ENCODE measurements at places on chromosomes 6 and 20.

DNA sequence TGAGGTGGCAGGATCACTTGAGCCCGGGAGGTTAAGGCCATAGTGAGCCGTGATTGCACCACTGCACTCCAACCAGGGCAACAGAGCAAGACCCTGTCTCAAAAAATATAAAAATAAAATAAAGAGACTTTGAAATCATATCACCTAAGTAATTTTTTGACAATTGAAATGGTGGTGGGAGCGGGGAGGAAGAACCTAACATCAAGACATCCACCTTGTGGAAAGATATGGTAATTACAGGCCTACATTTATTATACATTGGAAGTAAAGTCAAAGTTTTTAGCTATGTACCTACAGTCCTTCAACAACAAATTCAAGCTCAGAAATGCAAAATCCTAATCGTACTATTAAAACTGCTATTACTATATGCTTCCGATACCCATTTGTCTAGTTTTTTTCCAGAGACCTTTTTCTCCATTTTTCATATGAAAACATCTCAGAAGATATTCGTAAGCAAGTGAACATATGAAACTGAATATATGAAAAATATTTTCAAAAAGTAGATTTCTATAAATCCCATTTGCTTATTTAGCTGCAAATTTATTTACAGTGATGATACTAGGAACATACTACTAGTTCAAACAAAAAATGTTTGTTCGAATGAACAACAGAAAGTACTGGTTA, 83.3 kb downstream of the SYCP2 start:
- peak; percentile 58 for DNase-seq

- DNase-seq, result peak; percentile 50
Observed at GRCh38 chr20:43584448-43585136, 6.1 kb upstream of the IFT52 start.

DNA sequence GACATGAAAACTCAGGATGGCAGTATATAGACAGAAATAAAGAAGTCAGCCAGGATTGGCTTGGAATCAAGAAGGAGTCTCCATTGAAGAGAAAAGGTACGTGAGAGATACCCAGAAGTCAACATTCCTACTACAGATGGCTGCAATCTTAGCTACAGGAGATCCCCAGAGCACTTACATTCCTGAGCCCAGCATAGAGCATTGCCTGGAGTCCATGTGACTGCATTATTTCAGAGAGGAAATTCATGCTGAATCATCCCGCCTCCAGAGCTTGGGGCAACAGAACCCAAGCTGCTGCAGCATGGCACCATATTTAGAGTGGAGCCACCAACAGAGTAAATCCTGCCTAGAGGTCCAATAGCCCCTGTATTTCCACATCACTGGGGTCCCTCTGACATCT, 125.0 kb upstream of the GRIK2 start:
- no peak for DNase-seq

DNA sequence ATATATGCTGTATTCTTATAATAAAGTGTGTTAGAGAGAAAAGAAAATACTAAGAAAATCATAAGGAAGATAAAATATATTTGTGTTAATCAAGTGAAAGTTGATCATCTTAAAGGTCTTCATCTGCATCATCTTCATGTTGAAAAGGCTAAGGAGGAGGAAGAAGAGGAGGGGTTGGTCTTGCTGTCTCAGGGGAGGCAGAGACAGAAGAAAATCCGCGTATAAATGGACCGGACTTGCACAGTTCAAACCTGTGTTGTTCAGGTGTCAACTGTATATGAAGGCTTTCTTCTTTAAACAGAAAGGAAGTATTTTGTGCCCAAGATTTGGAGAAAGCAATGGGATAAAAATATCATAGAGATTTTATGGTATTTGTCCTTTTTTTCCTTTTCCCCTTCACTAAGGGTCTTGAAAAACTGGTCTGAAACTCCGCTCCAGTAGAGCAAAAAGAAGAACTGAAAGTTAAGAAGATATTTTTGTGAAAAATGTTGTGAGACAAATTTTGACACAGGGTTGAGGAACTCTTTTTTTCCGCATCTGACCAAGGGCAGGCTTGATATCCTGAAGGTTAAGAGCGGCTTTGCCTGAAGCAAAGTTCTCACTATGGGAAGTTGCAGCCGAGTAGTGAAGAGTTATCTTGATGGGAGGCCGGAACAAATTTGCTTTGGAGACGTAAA, 350.7 kb downstream of the LAMA2 start:
- DNase-seq, result no peak

GRCh38 chr20:64176551-64176950, 12.3 kb downstream of the MYT1 start:
- DNase-seq, result no peak

GRCh38 chr6:69895396-69895795, 29.0 kb downstream of the COL19A1 start:
- DNase-seq, result no peak

GRCh38 chr6:39791311-39791710, 865 bp upstream of the DAAM2 start:
- peak; percentile 12 for DNase-seq

- no peak for DNase-seq
Observed at GRCh38 chr6:139600919-139601475, 226.5 kb upstream of the CITED2 start.

- no peak for DNase-seq
Observed at GRCh38 chr6:62357835-62358234, 71.8 kb upstream of the KHDRBS2 start.

DNA sequence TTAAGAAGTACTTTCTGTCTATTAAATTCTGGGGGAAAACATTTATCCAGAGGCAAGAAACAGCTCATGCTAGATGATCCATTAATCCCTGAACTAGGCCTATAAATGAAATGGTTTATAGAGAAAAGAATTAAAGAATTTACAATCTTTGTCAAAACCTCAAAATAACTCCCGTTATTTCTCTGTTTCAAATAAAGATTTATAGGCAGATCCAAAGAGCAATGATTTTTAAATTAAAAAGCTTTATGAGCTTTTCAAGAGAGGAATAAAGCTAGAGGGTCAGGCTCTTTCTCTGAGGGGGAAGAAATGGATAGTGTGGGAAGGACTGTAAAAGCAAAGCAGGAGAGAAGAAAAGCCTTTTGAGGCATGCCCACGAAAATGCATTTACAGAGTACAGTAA, 82.5 kb upstream of the OGFRL1 start:
- DNase-seq, result no peak

DNA sequence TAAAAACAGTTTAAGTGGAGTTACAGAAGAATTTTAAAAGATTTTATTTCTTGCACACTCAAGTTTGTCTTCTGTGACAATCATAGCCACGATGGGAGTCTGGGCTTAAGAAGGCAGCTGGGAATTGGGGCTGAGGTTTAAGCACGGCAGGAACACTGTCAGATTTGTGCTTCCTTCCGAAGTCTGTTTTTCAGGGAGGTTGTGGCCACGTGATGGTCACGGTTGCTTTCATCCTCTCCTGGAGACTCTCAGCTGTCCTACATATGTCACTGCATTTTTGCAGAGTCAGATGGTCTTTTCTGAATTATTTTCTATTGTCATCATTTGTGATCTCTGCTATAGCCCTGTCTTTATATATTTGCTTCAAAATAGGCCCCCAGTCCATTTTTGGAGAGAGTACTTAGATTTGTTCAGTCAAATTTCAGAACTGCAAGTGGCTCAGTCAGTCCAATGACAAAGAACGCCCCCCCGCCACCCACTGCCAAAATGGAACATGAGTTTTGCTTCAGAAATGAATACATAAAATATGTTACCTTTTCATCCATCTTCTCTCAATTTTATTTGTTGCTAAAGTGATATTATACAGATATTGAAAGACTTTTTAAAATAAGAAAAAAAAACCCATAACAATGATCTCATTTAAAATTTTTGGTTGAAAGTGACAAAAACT, 111.8 kb upstream of the ZFP64 start:
- DNase-seq, result no peak

- peak; percentile 80 for DNase-seq
Observed at GRCh38 chr6:132798869-132799538, 567 bp upstream of the SLC18B1 start.

DNA sequence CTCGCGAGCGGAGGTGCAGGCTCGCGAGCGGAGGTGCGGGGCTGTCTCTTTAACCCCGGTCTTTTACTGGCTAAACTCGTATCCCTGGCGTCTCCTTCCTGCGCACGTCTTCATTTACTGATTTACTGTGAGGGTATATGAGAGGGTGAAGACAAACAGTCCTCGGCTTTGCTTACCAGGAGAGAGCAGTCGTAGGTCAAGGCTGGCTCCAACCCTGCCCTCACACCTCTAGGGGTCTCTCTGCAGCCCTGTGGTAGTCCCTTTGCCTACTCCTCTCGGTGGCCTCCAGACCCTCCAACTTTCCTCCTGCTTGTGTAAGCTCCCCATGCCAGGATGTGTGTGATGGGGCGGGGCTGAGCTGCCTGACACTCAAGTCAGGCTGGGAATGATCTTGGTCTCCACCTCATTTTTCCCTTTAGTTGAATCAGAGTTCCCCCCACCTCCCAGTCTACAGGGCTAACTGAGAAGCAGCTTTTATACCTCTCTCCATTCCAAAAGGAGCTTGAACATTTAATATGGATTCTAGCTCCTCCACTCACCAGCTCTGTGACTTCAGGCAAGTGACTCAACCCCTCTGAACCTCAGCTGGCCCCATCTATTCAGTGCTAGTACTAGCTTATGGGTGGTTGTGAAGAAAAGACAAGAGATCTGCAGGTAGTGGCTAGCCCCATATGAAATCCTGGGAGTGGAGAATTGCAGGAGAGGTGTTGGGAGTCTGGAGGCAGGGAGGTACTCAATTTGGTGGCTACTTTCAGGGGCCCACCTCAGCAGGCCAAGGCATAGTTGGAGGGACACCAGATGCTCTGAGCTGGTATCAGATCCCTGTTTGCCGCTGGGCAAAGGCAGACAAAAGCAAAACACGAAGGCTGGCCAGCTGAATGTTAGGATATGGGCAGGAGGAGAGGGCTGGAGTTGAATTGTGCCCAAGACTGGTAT, 902 bp downstream of the SLC29A1 start:
- no peak for DNase-seq

- DNase-seq, result no peak
Observed at GRCh38 chr6:16633961-16634360, 127.3 kb downstream of the ATXN1 start.

GRCh38 chr6:47357827-47358226, 48.1 kb upstream of the TNFRSF21 start:
- DNase-seq, result no peak

DNA sequence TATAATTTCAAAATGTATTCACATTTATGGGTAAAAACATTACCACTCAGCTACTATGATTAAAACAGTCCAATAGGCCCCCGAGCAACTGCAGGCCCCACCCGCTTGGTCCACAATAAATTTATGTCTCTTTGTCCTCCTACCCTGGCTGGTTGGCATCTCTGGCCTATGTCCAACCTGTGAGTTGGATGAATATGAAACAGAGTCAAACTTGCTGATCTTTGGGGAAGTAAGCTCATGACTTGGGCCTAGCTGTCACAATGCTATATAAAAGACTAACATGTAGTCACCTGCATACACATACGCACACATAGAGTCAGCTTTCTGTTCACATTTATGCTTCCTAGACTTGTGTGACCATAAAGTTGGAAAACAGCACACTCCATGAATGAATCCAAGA, 20.5 kb downstream of the MAP7 start:
- no peak for DNase-seq

- DNase-seq, result no peak
Observed at GRCh38 chr6:33779290-33779689, 9.6 kb downstream of the LEMD2 start.

DNA sequence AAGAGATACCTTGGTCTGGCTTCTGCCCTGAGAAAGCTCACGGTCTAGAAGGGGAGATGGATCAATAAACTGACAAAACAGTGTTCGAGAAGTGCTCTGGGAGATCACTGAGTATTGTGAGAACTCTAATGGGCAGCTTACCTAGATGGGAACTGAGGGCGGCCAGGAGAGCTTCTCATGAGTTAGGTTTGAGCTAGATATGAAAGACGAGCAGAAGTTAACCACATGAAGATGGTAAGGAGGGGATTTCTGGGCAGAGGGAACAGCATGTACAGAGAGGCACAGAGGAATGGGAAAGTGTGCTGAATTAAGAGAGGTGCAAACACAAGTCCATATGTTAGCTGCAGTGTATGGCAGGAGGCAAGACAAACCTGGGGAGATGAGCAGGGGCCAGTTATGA, 11.9 kb downstream of the ZFAND3 start:
- DNase-seq, result no peak

DNA sequence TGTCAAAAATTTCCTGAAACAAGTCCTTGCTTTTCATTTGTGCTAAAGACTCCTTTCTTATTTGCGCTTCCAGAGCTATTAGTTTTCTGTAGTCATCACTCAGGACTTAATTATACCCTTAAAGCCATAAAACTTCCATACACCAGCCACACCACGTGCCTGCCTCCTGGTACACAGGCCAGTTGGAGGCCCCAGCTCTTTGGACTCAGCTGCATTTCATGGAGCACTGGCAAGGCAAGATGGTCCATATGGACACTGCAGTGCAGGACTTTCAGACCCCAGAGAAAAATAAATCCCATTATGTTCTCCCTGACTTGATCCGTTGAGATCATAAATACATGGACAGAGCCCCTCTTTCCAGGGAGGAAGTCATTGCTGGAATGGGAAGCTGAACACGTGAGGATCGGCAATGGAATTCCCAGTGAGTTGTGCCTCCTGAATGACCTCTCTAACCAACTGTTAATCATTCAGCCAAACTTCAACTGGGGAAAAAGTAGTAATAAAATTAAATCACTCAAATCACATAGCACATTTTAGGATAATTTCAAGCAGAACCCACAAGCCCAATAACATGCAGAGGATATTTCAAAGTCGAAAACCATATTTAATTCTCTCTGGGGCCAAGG, 173.1 kb downstream of the HACE1 start:
- no peak for DNase-seq

- DNase-seq, result peak; percentile 58
Observed at GRCh38 chr6:127053032-127053874, 65.2 kb upstream of the RSPO3 start.

- no peak for DNase-seq
Observed at GRCh38 chr20:34941226-34941625, 14.4 kb downstream of the GSS start.

DNA sequence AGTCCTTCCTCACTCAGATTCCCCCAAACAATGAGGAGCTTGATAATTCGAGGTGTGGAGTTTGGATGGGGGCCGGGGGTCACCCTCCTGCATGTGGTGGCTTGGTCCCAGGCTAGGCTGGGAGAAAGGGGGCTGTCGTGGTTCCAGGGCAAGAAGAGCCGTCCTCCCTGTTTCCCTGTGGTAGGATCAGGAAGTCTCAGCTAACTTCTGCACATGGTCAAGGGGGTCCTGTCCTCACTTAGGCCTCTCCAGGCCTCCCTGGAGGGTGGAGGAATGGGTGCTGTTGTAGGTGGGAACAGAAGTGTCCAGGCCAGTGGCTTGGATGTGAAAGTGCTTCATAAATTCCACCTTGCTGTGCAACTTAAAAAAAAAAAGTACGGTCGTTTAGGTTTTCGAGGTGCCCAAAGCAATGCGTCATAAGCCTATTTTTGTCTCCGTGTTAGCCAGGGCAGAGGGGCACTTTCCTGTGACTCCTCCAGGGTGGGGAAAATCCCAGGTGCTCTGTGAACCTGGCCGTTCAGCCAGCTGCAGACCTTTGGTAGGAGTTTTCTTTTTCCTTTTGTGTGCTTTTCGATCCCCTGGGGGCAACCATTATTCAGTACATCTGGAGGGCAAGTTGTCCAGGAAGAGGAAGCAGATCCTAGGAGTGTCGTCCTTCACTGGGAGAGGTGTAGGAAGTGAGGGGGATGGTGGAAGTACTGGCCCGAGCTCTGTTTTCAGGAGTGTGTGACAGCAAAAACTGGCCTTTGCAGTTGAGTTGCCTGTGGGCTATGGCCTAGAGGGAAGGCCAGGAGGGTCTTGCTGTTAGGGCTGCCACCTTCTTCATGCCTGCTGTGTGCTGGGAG, 9.6 kb downstream of the IGF2R start:
- no peak for DNase-seq

- no peak for DNase-seq
Observed at GRCh38 chr6:167303675-167304625, 12.8 kb downstream of the UNC93A start.

GRCh38 chr6:28134015-28134414, 7.7 kb upstream of the ZKSCAN8 start:
- peak; percentile 35 for DNase-seq

All from astrocyte of the spinal cord (primary cell).